ENCODE measurements at places on chromosomes 3 and 15.

DNA sequence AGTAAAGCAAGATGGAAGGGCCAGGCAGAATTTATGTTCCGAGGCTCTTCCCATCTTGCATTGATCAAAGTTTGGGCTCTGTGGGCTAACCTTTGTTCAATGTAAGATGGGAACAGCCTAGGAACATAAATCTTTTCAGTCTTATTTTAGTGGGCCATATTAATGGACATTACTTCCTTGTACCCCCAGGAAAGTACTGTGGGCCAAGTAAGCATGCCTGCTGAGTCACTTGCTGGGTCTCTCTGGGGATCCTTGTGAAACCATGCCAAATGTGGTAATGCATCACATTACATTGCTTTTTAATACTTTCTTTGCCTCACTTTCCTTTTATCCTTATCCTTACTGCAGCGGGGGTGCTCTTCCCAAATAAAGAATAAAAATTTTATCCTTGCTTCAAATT lies 349.5 kb upstream of the POU1F1 start:
- DNase-seq = no peak

- no peak for DNase-seq
Observed at GRCh38 chr3:175002732-175003143, 143.6 kb downstream of the NAALADL2 start.

DNA sequence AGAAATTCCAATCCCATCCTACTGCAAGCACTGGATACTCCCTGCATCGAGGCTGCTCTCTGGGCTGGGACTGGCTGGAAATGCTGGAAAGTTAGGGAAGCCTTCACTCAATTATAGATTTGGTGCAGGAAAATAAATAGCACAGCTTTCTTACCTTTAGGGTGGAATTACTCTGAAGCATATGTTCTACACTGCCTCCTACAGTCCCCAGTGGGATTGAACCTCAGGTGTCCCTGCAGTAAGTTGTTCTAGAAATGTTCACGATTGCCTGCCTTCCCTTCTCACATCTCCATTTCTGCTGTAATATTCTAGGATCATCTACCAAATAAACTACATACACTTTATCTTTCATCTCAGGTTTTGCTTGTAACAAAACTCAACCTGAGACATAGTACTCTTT lies 536.7 kb upstream of the LMCD1 start:
- DNase-seq = no peak

DNA sequence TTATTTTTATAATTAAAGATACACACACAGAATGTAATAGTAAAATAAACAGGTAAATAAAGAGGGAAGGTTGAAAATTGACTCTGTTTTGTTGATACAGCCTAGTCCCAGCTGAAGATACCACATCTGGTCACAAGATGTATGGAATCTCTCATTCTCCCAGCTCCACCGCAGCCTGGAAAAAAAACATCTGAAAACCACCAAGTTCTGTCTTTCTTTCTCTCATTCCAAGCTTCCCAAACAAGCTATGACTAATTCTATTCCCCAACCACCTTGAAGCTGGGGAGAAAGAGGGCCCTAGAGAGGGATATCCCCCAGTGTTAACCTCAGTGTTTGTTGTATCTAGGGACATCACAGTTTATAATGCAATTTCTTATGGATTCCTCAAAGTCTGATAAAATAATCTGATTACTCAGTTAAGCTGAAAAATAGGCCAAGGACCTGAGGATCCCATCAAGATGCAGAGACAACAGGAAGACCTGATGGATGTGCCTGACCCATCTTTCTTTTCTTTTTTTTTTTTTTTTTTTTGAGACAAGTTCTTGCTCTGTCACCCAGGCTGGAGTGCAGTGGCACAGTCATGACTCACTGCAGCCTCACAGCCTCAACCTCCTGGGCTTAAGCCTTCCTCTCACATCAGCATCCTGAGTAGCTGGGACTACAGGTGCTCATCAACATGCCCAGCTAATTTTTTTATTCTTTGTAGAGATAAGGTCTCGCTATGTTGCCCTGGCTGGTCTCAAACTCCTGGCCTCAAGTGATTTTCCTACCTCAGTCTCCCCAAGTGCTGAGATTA lies 38.1 kb downstream of the SRGAP3 start:
- no peak for DNase-seq

GRCh38 chr3:71133865-71134264 lies 449.7 kb downstream of the FOXP1 start:
- DNase-seq = no peak

GRCh38 chr3:11607816-11608215 lies 35.9 kb downstream of the VGLL4 start:
- no peak for DNase-seq

- no peak for DNase-seq
Observed at GRCh38 chr15:50790778-50791453, 25.4 kb upstream of the SPPL2A start.

GRCh38 chr15:36109943-36110658 lies 469.3 kb upstream of the CDIN1 start:
- DNase-seq = no peak

- no peak for DNase-seq
Observed at GRCh38 chr3:142888099-142888480, 793 bp downstream of the PCOLCE2 start.

- no peak for DNase-seq
Observed at GRCh38 chr15:63191895-63192618, 2.7 kb downstream of the RAB8B start.

DNA sequence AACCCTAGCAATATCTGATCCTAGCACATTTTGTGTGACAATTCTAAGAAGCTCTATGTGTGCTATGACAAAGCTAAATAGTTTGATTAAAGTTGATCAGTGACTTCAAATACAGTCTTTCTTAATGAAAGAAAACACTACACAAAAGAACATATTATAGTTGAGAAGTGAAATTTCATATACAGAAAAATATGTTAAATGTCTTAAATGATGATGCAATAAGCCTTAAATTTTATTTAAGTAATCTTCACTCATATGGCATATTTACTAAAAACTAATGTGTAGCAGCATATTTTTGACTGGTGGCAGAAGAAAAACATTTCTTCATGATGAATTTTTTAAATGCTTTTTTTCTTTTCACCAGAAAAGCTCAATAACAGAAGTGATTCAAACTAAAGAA lies 485.5 kb downstream of the TUSC7 start:
- no peak for DNase-seq

GRCh38 chr15:83106994-83107840 lies at the start of gene TM6SF1:
Gene TM6SF1 (plus strand): TSS chr15:83107645. CDS start chr15:83107681, 36 bp downstream.
- DNase-seq = no peak

GRCh38 chr15:47289656-47290055 lies 427.6 kb upstream of the SEMA6D start:
- no peak for DNase-seq

DNA sequence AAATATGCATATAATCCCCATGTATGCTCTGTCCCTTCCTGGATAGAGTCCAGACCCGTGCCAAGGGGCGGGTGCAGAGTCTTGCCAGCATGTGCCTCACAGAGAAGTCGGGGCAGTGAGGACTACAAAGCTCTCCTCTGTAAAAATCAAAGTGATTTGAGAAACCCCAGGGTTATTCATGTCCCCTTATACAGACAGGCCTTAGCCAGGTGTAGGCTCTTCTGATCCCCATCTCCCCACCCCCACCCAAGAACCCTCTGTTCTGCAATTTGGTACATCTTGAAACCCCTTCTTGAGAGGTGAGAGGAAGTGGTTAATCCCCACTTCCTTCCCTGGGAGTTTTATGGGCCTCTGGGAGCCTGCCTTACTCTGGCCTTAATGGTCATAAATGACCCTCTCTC lies 24.7 kb downstream of the TRIM71 start:
- DNase-seq = no peak

DNA sequence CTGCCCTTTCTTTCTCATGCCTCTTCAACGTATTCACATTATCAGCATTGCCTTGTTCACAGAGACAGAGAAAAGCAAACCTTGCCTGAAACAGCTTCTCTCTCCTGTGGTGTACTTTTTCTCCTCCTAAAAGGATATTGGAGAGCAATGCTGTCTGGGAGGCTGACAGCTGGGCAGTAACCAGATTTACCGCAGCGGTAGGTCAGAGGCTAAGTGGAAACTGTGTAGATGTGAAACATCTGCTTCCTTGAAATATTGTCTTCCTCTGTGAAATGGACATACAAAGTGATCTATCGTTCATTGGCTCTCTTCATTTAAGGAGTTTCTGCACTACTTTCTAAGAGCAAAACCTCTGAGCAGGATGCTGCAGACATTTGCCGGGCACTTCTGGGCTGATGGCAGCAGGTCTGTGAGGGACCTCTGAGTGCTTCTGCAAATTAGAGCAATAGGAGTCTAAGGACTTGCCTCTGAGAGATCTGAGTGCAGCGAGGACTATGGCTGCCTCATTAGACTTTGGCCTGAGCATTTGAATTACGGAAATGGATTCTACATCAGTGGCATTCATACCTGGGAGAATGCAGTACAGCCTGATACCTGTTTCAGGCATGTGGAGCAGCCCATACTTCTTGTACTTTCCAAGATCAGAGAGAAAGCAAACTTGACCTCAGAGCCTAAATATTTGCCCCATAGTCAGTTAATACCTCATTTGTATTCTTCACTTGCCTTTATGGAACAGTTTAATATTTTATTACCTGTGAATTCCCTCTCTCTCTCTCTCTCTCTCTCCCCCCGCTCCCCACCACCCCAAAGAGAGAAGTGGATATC lies 260.5 kb upstream of the TPRG1 start:
- DNase-seq = no peak
